ENCODE measurements at places on chromosomes 12 and 14.

DNA sequence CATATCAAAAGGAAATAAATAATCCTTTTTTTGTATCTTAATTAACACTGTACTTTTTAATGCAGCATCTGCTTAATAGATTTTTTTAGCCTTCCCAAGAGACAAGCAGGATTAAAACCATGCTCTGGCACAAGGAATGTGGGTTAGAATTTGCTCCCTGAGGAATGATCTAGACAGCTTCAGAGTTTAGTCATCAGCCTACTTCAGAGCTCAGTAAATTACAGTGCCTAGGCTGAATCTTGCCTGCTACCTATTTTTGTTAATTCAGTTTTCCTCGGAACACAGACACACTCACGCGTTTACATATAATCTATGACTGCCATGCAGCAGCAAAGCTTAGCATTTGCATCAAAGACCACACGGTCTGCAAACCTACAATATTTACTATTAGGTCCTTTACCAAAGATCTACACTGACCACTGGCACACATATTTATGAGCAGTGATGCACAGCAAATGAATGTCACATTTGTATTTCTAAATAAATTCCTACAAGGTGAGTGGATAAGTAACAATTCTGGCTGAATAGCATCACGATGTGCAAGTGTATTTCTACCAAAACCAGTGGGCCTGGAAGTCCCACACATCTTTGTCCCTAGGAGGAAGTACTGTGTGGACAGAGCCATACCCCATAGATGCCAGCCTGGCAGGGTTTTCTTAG, 309.8 kb upstream of the TMEM132C start:
- DNase-seq = no peak

DNA sequence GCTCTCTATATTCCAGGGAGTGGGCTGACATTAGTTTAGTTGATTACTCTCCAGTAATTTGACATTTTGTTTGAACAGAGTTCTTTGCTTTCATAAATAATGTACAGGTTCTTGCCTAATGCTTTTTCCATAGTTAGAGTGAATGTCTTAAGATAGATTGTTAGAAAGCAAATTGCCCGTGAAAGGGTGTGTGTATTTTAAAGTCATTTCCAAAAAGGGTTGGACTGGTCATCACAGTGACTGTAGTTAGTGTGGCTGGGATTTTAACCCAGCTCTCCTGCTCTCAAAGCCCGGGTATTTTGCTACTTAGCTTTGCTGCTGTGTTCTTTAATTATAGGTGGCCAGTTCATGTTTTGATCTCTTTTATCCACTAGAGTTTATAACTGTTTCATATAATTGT, 74.2 kb downstream of the DNAH10 start:
- no peak for DNase-seq

DNA sequence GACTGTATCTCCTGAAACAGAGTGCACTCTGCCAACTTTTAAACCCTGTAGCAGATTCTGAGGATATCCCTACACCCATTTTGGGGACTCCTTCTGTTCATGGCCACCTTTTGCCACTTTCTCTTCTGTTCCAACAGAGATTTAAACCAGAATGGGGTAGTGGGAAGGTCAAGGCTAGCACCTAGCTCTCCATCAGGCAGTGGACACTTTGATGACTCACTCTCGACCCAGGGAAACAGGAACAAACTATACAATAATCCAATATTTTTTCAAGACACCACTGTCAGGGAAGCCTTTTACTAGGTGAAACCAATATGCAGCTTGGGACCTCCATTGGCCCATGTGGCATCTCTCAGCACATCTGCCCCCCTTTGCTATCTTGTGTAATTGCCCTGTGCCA, 103.6 kb downstream of the DAAM1 start:
- DNase-seq = no peak

DNA sequence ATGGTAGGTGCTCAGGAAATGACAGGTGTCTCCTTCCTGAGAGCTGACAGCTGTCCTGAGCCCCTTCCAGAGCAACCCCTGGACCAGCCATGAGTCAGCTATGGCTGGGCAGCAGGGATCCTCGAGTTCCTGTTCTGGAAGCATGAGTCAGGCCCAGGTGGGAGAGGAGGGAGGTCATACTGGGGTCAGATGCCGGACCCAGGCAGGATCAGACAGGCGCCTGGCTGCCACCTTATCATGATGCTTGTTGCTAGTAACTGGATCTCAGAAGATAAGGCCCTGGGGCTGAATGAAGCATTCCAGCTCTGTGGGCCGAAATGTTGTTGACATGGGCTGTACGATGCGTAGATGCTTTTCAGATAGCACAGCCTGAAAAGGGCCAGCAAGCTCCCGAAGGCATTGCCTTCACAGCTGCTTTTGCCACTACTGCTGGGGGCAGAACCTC, 17.4 kb upstream of the KRT7 start:
- DNase-seq = no peak

GRCh38 chr12:4069670-4070010, 196.4 kb upstream of the PARP11 start:
- no peak for DNase-seq

- DNase-seq = no peak
These were observed 238.1 kb downstream of the APAF1 start for GRCh38 chr12:98883231-98883630.

GRCh38 chr12:1328391-1328790, 266.0 kb downstream of the FBXL14 start:
- DNase-seq = no peak

DNA sequence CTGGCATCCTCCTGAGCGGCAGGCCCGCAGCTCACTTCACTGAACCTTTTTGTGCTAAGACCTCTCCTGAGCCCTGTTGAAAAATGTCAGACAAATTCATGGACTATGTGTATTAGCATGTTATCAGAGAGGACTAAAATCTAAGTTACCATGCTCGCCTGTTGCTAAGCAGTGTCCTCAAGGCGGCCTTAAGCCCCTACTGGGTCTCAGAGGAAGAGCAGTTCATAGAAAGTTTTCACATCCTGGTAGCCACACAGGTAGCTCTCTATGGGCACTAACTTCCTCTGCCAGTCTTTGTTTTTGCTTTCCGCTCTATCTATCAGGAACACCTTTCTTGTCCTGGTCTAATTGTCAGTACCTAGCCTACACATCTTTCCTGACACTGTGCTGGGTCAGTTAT, 306.6 kb upstream of the MIS18BP1 start:
- no peak for DNase-seq

DNA sequence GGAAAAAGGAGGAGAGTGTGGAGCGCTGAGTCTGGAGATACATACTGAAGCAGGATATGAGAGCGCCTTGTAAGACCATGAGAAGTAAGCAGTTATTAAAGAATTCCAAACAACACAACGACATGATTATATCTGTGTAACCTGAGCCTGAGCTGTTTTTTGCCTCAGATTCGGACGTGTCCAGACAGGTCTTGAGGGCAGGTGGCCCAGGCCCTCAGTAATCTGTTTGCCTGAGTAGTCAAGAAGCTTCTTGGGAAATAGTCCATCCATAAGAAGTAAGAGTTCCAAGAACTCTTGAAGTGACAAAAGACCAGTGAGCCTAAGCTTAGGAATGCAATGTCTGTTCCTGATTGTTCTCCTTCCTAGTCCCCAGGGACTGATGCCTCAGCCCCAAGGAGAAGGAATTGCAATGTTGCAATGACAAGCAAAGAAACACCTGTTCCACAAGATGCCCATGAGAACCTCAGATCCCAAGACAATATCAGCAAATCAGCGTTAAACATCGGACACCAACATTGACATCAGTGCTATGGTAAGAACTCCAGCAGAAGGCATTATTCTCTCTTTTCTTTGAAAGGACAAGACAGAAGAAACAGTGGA, 34.7 kb upstream of the ADAMTS20 start:
- DNase-seq = no peak

GRCh38 chr14:75277008-75277814, 1.4 kb upstream of the FOS start:
- peak; percentile 53 for DNase-seq

- DNase-seq = no peak
These were observed 363.4 kb downstream of the DAD1 start for GRCh38 chr14:22225516-22226140.

DNA sequence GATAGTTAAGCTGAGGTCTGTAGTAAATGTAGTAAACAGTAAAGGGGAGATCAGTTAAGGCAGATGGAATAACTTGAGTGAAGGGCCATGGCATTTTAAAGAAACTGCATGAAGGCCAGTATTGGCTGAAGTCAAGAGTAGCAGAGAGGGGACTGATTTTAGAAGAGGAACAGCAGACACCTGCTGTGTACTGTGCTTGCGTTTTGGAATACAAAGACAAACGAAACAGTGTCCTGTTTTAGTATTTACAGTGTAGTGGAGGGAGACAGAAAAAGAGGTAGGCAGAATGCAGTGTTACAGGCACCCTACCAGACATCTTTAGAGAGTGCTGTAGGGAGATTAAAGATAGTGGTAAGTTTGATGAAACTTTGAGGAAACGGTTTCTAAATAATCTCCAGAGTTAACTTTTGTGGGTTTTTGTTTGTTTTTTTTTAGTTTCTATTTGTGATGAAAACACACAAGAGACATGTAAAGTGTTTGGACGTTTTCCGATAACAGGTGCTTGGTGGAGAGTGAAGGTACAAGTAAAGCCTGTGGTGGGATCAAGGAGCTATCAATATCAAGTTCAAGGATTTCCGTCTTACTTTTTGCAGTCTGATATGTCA, 2.1 kb downstream of the HELB start:
- no peak for DNase-seq

DNA sequence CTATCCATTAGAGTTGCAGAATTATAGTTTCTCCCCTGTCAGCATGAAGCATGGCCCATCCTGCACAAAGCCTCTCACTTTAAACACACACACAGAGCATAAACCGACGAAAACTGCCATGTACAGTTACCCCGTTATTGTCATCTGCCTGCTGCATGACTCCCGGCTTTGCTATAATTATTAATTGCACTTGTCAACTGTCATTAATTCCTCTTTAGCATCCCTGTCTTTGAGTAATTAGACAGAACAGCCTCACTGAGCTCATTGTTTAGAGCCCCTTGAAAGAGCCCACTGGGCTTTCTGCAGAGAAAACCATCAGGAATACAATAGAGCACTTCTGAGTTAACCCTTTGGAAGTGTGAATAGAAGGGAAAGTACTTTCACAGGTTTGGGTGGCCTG, 307.2 kb upstream of the SOX5 start:
- no peak for DNase-seq

- no peak for DNase-seq
These were observed 92.2 kb downstream of the APAF1 start for GRCh38 chr12:98737322-98737712.

DNA sequence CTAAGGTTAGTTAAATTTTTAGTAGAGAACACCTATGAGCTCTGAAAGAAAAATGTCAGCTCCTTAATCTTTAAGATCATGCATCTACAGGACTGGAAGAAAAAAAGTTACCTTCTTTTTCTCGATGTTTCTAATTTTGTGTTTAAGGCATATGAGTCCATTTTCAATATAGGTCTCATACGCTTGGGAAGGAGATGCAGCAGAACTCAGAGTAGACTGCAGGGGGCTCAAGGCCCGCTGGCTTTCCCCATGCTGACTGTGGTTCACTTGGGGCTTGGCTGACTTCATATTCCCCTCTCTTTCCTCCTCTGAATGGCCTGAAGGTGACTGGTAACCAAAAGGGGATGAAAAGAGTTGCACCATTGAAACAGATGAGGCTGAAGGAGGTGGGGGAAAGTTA, 1.5 kb downstream of the CAPRIN2 start:
- no peak for DNase-seq

- no peak for DNase-seq
These were observed 32.7 kb downstream of the RTRAF start for GRCh38 chr14:52021957-52022600.

DNA sequence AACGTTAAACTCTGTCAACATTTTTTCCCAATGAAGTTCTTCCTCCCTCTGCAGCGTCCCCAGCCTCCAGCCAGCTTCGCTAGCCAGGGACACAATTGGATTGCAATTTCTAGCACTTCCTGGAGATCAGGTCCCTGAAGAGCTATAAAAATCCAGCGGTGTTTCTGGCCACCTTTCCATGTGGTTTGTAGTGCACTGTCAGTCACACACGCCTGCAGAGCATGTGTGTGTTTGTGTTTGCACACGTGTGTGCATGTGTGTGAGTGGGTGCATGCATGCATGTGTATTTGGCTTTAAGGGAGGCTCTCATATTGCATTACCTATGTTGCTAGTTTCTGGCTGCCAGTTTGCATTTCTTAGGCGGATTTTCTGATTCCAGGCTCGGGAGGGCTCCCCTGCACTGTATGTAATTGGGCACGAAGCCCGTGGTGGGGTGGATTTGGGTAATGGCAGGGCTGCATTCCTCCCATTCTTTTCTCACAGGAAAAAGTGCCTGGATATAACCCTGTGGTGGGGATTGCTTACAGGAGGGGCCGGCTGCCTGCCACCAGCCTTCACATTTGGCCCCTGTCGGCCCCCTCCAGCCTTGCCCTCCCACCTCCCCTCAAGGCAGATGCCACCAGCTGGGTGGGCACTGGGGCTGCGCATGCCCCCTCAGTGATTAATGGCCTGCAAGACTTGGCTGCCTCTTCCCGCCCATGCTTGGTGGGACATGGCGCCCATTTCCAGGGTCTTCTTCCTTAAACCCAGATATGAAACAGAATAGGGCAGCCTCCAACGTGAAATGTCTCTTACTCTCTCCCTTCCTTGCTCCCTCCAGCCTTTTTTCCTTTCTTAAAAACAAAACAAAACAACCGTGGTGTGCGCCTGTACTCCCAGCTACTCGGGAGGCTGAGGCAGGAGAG, 74.0 kb downstream of the TSPAN9 start:
- peak; percentile 76 for DNase-seq

DNA sequence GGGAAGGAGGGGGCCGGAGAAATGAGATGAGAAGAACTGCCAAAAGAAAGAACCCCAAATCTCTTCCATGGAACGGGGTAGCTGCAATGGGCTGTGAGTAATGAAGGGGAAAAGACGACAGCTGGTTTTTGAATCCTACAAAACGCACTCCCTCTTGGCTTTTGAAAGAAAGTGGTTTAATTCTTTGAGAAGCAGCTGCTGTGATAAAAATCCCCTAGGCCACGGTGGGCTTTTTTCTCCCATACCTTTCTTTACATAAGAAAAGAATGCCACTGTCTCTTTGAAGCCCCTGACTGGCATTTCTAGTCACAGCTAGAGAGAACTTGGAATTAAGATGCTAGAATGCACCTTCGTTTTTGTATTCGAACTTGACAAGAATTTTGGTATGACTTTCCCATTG, 486.1 kb downstream of the GLT1D1 start:
- DNase-seq = no peak

- no peak for DNase-seq
These were observed 72.9 kb upstream of the ELK3 start for GRCh38 chr12:96121271-96121711.

DNA sequence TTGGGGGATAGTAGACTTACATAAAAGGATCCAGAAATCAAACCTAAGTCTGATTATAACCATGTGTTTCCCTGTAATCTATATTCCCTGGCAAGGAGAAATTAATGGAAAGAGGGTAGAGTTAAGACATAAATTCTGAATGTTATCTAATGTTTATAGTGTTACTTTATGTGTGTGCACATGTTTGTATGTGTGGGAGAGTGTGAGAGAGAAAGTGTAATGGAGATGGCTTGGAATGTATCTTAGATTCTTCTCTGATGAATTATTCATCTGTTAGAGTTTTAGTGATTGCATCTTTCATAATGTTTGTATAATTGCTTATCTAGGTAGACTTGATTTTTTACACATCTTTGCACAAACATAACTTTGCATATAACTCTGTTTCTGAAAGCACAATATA, 490.9 kb downstream of the FLRT2 start:
- no peak for DNase-seq

Data from NCI-H2029 (cell line).